Activated T-cell treated with anti-CD3 and anti-CD28 coated beads, Interleukin-2, amount 50 U/mL, for 48 hours (primary cell): ENCODE measurements at places on chromosomes 5 and 9.
A peak's percentile ranks its signal among the peaks of the same experiment; 100 is the strongest.

- no peak for DNase-seq
These were observed 46.4 kb downstream of the SNCAIP start for GRCh38 chr5:122358372-122358979.

DNA sequence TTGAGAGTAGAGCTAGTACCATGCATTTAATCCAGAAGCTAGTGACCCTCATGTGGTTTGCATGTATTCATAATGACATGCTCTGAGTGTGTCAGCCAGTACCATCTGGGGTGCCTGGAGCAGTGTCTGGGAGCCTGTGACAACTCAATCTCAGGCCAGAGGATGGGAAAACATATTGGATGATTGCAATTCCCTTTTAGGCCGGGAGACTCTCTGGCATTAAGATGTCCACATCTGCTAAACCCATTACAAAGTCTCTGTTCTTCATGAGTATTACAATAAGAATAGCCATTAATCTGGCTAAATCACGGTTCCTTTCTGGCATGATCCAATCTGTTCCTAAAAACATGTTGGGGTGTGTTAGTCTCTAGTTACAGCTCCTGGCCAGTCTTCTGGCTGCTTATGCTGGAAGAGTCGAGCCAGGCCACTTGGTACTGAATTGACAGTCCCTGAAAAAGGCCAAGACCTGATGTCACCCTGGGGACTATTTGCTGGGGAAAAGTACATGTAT, 475.7 kb downstream of the ENC1 start:
- no peak for DNase-seq

GRCh38 chr9:99257723-99258389, 35.8 kb downstream of the SEC61B start:
- DNase-seq, result no peak

GRCh38 chr9:93244510-93245436, 60.8 kb downstream of the WNK2 start:
- DNase-seq, result no peak

- no peak for DNase-seq
These were observed 75.3 kb upstream of the TBCA start for GRCh38 chr5:77851176-77852067.

DNA sequence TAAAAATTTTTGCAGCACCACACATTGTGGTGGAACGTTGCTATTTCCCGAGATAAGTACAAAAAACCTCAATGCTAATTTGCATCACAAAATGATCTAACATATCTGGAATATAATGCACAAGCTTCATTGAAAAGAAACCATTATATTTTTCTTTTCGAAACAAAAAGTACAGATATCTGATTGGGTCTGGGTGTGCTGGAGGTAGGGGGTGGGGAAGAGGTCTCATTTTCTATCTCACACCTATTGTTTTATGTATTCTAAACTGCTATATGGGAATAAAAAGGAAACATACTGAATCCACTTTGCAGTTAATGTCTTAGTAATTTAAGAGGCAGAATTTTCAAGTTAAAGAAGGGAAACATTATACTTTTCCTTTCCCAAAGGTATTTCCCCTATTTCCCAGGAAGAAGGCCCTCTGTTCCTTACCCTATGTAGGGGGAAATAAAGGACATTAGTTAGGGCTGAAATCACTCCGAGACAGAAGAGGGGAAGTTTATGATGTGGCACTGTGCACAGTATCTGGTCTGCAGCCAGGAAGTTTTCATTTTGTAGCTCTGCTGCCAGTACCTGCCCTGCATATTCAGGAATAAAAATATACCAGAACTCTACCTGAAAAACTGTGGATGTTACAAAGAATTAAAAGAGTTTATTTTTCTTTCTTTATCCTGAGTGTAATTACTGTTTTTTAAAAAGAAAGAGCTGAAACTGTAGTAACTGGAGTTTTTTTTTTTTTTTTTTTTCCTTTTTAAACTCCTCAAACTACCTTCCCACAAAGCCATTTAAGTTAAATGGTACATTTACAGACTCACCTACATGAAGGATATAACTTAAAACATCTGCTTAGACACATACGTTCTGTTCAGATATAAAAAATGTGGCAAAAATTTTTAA, 7.4 kb downstream of the MEF2C start:
- no peak for DNase-seq

GRCh38 chr9:96109680-96110351, 192.2 kb downstream of the HSD17B3 start:
- no peak for DNase-seq

GRCh38 chr9:70403618-70404025, 10.8 kb downstream of the KLF9 start:
- no peak for DNase-seq

DNA sequence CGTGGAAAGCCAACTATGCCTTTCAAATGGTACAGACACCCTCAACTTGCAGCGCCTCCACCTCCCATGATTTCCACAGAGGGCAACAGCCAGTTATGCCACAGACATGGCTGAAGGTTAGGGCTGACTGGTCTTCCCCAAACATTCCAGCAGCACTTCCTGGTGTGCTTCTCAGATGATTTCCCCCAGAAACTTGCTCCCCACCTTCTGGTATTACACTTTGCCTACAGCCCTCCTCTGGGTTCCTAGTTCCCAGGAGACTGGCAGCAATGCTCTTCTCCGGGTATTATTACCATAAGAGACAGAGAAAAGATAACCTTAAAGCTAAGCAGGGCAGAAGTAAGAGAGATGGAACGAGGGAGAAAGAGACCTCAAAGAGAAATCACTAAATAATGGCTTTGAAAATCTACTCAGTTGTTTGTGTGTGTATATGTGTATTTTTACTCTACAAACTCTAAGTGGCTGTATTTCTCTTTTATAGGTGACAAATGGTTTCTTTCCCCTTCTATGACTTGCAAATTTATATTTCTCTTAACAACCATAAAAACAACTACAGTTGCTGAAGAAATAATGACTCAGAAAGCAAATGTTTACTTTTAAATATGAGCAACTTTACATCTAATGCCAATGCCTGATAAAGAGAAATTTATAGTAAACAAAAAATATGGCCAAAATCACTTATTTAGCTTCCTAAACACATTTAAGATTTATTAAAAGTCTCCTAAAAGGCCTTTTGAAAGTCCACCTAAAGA, 133.8 kb downstream of the PDE4D start:
- no peak for DNase-seq

DNA sequence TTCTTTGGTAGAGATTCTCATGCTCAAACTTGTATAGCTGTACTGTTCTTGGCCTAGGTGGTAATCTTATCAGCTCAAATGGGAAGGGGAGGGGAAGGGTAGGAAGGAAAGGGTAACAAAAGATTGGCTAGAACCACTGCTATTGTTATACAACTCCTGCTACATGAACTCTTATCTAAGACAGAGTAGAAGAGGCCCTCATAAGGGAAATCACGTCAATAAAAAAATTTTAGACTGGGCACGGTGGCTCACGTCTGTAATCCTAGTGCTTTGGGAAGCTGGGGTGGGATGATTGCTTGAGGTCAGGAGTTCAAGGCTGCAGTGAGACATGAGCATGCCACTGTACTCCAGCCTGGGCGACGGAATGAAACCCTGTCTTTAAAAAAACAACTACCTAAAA, 15.9 kb downstream of the STOM start:
- DNase-seq, result no peak

GRCh38 chr9:130905125-130905901, 8.7 kb upstream of the QRFP start:
- no peak for DNase-seq

DNA sequence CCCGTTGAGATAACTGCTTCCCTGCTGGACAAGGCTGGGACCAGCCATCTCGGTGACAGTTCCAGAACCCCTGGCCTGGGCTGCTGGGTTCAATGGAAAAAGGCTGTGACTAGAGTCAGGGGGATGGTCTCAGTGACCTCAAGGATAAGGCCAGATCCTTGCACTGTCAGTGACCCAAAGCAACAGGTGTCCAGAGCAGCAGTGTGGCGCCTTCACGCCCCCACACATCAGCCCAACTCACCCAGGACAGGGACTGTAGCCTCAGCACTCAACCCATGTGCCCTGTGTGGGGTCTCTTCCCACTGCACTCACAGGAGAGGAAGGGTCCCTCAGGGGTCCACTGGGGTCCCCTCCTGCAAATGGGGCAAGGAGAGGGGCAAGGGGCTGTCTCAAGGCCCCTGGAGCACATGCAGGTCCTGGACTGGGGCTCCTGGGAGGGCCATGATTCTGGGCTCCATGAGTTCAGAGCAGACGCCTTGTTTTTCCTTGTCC, 698 bp upstream of the LCN2 start:
- no peak for DNase-seq

DNA sequence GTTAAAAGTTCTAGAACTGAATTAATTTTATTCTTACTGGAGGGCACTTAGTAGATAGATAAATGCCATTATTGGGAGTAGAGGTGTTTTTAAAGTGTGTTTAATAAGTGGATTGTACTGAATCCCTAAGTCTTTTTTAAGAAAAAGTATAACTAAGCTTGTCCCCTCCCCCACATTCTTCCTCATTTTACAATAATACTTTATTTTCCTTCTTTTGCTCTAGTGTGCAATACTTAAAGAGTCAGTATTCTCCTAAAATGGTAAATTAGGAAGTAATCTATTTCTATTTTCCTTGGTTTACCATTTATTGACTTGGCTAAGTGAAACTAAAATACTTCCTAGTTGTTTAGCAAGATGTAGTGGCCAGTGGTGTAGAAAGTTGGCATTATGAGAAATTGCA, 11.6 kb downstream of the UBLCP1 start:
- DNase-seq, result no peak

DNA sequence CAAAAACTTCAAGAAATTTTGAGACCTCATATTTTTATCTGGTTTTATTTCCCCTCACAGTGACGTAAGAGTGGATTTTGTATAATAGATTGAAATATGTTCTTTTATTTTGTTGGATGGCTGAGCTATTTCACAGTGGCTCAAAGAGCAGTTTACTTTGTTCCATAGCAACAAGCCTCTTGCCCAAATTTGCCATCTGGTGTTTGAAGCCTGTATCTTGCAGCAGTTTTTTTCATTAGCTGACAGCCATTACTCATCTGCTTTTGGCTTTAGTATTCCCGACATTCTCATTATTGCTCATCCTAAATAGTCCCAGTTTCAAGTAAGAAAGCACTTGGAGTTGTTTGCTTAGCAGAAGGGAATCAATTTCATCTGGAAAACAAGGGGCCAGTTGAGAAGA, 36.3 kb downstream of the GDA start:
- DNase-seq, result no peak

DNA sequence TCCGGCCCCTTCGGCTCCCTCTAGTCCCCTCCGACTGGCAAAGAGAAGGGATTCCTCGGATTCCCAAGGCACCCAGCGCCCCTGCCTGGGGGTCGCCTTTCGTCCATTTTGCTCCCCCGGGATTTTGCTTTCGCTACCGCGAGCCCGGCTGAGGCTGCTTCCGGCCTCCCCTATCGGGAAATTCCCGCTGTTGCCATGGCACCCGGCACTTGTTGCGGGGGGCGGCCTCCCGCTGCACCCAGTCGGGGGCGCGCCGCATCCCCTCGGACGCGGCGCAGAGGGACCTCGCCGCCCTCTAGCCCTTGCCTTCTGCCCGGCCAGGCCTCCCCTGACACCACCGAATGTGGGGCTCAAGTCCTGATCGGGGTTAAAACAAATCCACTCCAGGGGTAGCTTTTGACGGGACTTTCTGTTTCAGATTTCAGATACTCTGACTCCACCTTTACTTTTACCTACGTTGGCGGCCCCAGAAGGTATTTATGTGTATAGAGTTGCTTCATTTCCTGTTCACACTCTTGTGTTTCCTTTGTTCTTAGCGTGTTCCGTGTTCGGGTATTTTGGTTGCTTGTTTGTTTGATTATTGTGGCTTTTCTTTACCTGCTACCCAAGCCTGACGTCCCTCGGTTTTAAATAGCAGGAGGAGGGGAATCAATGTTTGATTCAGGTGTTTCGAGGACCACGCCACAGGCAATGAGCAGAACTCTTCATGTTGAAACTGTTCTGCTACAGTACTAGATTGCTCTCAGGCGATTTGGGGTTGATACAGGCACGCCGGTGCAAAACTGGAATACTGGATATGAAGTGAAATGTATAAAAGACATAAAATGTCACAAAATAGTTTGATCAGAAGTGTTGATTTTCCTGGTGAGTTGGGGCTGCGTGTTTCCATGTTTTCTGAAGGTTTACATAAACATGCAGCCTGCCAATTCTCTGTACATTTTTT, 1.5 kb downstream of the PARP8 start:
- DNase-seq, result peak; percentile 89

DNA sequence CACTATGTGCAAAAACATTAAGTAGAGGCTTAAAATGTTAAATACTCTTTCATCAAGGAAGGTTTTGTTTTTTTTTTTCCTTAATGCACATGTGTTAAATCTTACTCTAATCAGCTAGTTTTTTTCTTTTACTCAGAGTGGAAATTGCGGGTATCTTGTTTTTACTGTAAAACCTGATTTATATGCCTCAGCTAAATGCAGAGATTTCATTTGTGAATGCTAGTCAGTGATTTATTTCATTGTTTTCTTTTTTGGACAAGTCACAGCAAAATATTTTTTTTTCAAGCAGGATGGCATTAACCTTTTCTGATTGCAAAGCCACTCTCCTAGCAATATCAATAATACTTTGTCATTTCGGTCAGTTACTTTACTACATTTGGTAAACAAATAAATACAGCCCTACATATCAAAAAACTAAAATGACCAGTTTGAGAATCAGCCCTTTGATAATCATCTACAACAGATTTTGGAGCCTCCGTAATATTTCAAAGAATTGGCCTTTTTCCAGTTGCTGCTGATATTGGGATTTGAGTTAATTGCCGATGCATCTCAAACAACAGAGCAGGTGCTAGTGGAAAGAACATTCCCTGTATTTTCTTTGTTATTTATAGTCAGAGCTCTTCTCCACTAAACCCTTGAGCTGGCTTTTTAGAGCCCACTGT, 579.2 kb upstream of the ZNF608 start:
- no peak for DNase-seq

GRCh38 chr5:10352430-10353240, 860 bp upstream of the MARCHF6 start:
- DNase-seq, result no peak

- peak; percentile 71 for DNase-seq
These were observed 68.9 kb upstream of the EQTN start for GRCh38 chr9:27365707-27366376.

DNA sequence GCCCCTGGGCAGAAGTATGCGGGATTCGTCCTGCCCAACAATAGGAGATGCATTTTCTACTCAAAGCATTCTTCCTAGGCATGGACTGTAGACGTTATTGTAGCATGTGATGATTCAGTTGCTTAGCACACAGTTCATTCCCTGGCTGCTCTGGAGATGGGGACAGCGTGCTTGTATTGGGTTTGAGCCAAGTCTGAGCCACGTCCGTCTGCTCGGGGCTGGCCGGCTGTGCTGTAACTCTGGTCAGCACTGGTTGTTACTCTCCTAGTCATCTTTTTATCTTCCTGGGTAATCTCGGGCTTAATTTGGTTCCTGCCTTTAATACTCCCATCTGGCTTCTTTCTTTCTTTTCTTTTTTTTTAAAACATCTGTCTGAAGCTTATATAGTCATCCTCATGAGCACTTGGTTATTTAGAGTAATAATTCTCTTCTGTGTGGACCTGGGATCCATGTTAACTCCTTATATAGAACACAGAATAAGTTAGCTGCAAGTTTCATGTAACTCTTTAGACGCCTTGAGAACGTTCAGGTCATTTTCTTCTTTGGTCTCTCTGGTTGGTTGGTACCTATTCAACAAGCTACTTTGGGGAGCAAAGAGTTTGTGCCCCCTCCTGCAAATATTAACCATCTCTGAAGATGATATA, 118.8 kb upstream of the RPS23 start:
- no peak for DNase-seq

GRCh38 chr5:150978590-150978989, 41.8 kb upstream of the GPX3 start:
- no peak for DNase-seq

- no peak for DNase-seq
These were observed 147.8 kb upstream of the RAPGEF1 start for GRCh38 chr9:131887680-131888079.
